ENCODE measurements at places on chromosomes 13 and 19. TPM values are rescaled to one million over a fixed set of nuclear protein-coding genes. Genes with fewer than 3 reads are reported as not detected.

PRTN3 gene
- 0.41 TPM for total RNA-seq

NLRP5 gene
- total RNA-seq, result not detected

PGLYRP2 gene
- total RNA-seq, result 0.28 TPM

DNA sequence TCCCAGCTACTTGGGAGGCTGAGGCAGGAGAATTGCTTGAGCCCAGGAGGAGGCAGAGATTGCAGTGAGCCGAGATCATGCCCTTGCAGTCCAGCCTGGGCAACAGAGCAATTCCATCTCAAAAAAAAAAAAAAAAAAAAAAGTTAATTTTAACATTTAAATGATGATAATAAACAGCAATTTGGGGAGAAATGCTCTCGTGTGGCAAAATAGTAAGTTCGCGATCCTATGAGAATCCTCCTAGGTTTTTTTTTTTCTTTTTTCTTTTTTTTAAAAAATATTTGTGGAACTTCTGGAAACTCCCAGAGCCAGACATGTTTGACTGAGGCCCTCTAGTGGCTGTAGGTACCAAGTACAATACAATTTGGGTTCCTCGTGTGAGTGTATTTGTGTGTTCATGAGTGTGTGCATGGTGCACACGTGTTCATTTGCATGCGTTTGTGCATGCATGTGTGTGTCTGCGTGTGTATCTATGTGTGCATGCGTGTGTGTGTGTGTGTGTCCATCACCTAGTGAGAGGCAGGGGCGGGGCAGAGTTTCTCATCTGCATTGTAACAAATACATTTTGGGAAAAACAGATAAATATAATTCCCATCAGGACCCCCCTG is 31.2 kb downstream of the TMPRSS9 start:
- no peak overlapping the region for H3K27ac ChIP-seq
- DNase-seq, result no peak
- H3K27me3 ChIP-seq, result no peaks in the 10 kb centered on the region
- H3K4me1 ChIP-seq, result no peaks in the 10 kb centered on the region
- no peak overlapping the region for H3K4me3 ChIP-seq

DNA sequence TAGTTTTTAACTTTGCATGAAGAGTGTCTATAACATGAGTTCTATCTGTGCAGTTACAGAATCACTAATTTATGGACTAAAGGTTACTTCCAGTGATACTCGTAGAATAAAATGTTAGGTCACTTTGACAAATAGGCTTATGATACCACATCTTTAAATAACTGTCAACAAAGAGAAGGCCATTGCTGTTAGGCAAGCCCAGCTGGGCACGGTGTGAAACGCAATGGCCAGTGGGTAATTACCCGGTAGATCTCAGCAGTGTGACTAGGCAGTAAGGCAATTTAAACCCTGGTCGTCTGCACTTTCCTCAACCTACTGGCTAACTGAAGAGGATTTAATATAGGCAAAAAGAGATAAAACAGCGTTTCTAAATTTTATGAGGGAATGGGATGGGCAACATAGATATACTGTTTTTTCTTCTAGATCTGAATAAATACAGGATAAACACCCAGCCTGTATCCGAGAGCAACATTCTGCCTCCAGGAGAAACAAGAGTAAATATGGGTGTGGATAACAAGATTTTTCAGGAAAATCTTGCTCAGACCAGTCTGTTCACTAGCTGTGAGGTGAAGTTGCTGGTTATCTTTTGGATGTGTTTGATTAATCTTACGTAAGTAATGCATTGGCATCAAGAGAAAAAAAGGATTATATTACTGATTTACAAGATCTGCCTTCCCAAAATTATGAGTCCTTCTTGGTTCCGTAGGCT is 631.3 kb downstream of the EFNB2 start:
- DNase-seq, result no peak
- H3K4me1 ChIP-seq, result no peaks in the 10 kb centered on the region
- H3K36me3 ChIP-seq, result no peaks in the 10 kb centered on the region
- no peak overlapping the region for H3K4me3 ChIP-seq
- no peaks in the 10 kb centered on the region for H3K27me3 ChIP-seq
- no peak overlapping the region for H3K27ac ChIP-seq

DNA sequence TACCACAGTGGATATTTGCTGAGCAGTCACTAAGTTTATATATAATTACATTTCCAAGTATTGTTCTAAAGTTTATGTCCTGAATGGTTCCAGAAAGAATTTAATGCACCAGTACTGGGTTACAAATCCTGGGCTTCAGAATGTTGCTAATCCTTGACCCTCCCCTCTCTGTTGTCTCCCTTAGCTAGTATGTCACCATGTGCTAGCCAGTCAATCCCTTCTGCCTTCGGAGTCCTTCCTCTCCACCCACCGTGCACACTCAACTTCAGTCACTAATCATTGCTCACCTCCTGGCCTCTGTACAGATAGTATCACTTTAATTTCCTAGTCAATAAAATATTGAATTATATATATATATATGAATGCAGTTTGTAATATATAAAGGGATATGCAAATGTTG is 7.5 kb downstream of the FAM124A start:
- DNase-seq, result no peak
- no peak overlapping the region for H3K27ac ChIP-seq
- no peaks in the 10 kb centered on the region for H3K4me1 ChIP-seq

Measured in ovary (tissue), 10 donors.